Mesenchymal stem cell (in vitro differentiated cells and primary cell): ENCODE measurements at places on chromosomes 3 and 15.

DNA sequence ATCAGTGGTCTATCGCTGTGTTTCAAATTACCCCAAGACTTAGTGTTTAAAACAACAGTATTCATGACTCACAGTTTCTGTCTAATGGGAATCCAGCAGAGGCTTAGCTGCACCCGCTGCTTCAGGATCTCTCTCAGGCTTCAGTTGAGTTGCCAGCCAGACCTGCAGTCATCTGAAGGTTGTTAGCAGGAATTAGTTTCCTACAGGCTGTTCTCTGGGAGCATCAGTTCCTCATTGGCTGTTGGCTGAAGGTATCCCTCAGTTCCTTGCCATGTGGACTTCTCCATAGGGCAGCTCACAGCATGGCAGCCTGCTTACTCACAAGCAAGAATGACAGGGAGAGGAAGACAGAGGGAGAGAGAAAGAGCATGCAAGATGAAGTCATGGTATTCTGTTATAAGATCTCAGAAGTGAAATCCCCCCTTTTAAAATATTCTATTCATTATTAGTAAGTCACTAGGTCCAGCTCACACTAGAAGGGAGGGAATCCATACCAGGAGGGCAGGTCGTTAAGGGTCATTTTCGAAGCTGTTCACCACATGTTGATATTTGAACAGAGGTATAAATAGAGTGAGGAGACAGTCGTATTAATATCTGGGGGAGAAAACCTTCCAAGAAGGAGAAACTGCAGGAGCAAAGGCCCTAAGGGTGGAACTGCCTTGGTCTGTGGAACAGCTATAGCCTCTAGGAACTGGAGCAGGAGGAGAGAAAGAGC is 473.9 kb upstream of the PPP2R3A start:
- no peaks in the 10 kb centered on the region for H3K36me3 ChIP-seq
- no peak for DNase-seq
- no peak overlapping the region for H3K4me3 ChIP-seq
- H3K27ac ChIP-seq: no peak overlapping the region
- H3K4me1 ChIP-seq: no peaks in the 10 kb centered on the region
- no peaks in the 10 kb centered on the region for H3K27me3 ChIP-seq

GRCh38 chr15:101482526-101483371 is 6.8 kb downstream of the PCSK6 start:
- H3K36me3 ChIP-seq: no peaks in the 10 kb centered on the region
- H3K4me3 ChIP-seq: no peak overlapping the region
- no peak overlapping the region for H3K27ac ChIP-seq

DNA sequence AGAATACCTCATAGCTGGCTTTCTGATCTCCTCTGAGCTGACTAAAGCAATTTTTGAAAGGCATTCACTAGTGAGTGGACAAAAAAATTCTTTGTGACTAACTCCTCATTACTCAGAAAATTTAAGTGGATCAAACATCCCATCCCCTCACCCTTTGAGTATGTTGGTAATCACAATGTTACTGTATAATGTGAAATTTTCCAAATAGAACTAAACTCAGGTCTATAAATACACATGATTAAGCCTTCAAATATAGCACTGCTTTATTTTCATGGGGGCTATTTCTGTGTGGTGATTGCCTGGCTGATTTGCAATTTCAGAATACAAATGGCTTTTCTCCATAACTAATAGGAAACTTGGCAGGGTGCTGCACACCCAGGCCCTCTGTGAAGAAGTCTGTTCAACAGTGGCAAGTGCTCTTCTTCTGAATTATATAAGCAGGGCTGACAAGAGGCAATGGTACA is 45.9 kb upstream of the ACTC1 start:
- no peak overlapping the region for H3K4me3 ChIP-seq
- H3K36me3 ChIP-seq: no peaks in the 10 kb centered on the region
- H3K27me3 ChIP-seq: no peaks in the 10 kb centered on the region
- H3K4me1 ChIP-seq: no peaks in the 10 kb centered on the region
- H3K27ac ChIP-seq: no peak overlapping the region

DNA sequence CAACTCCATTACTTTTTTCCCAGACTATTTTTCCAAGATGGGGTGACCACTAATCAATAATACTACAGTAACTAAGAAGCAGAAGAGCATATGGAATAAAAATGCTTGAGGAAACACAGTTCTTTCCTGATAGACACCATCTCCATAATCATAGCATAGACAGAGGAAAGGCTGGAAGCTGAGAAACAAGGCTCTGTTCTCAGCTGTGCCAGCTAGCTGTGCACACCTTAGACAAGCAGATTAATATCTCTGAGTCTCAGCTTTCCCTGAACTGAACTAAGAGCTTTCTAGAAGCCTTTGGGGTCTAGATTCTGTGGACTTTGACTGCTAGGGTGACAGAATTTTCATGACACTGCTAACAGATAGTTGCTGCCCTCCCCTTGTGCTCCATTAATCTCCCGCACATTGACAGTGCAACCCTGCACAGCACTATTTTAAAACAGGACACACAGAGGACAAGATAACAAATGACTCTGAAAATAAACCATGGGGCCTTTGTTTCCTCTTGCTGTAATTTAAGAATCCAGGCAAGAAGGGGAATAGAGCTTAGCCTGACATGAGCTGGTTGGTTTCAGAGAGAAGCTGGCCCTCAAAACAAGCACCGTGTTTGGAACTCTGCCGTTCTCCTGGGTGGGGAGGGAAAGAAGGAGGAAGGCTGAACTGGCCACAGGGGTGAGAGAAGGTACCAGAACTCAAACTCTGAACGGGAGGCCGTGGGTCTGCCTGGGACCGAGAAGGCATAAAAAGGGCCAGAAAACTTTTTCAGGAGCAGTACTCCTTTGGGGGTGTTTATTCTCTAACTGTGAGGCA is 67.4 kb downstream of the ATP13A5 start:
- no peaks in the 10 kb centered on the region for H3K4me1 ChIP-seq
- DNase-seq: no peak

GRCh38 chr3:5304789-5305683 is 117.5 kb downstream of the EDEM1 start:
- H3K4me3 ChIP-seq: no peak overlapping the region
- H3K27me3 ChIP-seq: no peaks in the 10 kb centered on the region
- no peaks in the 10 kb centered on the region for H3K36me3 ChIP-seq
- no peak overlapping the region for H3K27ac ChIP-seq

DNA sequence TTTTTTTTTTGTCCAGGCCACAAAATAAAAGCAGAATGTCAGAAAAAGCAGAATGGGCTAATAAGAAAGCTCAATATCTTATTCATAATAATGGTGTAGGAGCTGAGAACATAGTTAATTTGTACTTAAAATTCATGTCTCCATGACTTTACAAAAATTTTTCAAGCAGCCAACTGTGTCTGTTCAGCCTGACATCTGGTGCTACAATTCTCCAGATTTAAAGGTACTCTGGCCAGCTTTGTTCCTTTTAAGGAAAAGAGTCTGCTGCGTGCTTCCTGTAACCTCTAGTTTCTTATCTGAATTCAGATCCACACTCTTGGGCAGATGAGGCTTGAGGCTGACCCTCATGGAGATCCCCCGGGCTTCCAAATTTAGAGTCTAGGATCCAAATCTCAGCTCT is 8.7 kb upstream of the RFX7 start:
- no peak for DNase-seq
- H3K27ac ChIP-seq: no peak overlapping the region
- H3K4me1 ChIP-seq: no peaks in the 10 kb centered on the region
- no peaks in the 10 kb centered on the region for H3K36me3 ChIP-seq
- H3K27me3 ChIP-seq: no peaks in the 10 kb centered on the region
- no peak overlapping the region for H3K4me3 ChIP-seq

- DNase-seq: no peak
- H3K4me1 ChIP-seq: no peaks in the 10 kb centered on the region
- no peaks in the 10 kb centered on the region for H3K36me3 ChIP-seq
- H3K27me3 ChIP-seq: no peaks in the 10 kb centered on the region
- H3K27ac ChIP-seq: no peak overlapping the region
- H3K4me3 ChIP-seq: no peak overlapping the region
Measured at GRCh38 chr3:70800951-70801350, 488.5 kb upstream of the MDFIC2 start.

DNA sequence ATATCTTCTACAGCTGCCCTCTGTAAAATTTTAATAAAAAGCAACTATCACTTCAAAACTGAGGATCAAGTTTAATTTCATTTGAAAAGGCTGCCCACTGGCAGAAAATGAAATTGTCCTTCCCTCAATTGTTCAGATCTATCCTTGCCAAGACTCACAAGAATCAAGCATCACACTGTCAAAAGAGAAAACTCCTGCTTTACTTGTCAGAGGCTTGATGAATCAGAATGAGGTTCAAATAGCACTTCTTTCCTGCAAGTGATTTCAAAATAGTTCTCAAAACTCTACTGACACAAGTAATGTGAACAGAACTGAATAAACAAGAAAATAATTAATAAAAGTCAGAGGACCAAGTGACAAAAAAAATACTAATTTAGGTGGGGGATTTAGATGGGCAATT is 70.6 kb downstream of the GOLIM4 start:
- DNase-seq: peak; percentile 45
- no peaks in the 10 kb centered on the region for H3K27me3 ChIP-seq
- no peak overlapping the region for H3K27ac ChIP-seq
- H3K4me1 ChIP-seq: no peaks in the 10 kb centered on the region

- no peak for DNase-seq
- no peaks in the 10 kb centered on the region for H3K4me1 ChIP-seq
- no peaks in the 10 kb centered on the region for H3K36me3 ChIP-seq
- H3K27ac ChIP-seq: no peak overlapping the region
- no peaks in the 10 kb centered on the region for H3K27me3 ChIP-seq
Measured at GRCh38 chr3:51510996-51511395, 11.2 kb upstream of the DCAF1 start.

GRCh38 chr3:128503164-128503651 is 10.2 kb upstream of the GATA2 start:
- no peaks in the 10 kb centered on the region for H3K4me1 ChIP-seq
- no peak overlapping the region for H3K4me3 ChIP-seq
- DNase-seq: no peak
- H3K36me3 ChIP-seq: no peaks in the 10 kb centered on the region
- H3K27me3 ChIP-seq: peaks cover 96% of the 10 kb centered on the region

DNA sequence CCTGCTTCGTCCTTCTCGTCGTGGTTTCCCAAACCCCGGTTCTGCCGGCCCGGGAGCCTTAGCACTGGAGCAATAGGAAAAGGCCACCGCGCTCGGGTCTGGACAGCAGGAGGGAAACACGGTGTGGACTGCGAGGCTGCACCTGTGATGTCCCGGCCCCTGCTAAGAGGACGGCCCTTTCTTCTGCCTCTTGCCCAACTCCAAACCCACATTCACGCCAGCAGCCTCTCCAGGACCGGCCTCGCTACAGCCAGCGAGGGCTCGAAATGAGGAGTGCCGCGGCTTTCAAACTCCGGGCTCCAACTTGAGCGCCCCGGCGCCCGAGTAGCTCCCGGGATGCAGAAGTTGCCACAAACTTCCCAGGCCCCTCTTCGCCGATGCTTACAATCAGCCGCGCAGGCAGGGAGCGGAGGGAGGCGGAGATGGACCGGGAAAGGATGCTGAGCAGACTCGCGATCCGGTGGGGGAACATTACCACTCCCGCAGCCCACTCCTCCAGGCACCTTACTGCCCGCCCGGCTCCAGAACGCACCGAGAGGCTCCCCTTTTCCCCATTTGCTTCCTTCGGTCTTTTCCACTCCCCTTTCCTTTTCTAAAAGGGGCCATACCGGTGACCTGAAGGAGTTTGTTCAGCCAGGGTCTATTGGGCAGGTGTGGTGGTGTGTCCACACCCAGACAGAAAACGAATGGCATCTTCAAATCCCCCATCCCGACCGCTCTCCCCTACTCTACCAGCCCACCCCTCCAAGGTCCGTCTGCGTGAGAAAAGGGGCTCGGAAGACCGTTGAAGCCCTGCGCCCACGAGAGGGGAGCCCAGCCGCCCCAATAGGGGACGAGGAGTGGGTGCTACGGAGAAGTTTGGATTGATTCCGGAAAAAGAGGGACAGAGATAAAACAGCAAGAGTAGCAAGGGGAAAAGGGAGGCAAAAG is 18.8 kb upstream of the SATB1 start:
- peaks cover 17% of the 10 kb centered on the region for H3K4me1 ChIP-seq
- no peaks in the 10 kb centered on the region for H3K36me3 ChIP-seq
- H3K27me3 ChIP-seq: peaks cover 34% of the 10 kb centered on the region
- no peak for DNase-seq

DNA sequence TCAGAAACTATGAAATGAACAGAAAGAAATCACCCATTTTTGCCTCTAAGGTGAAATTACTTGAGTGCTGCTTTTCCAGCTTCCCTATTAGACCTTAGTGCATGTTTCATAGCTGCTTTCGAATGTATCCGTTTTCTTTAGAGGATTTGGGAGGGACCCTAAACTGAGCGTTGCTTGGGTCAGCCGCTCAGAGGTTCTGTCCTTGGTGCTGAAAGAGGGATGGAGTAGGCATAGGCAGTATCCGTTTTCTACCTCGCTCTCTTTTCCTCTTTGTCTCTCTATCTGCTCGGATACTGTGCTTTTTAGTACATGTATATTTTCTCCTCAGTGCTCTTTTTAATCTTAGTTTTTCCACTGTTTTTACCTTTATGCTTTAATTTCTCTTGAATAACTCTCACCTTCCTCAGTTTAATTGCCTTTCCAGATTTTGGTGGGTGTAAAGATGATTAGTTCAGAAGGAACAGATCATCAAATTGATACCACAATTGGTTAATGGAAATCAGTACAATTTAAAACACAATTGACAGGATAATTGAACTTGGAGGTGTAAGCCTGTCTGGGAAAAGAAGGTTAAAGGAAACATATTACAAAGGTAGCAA is at the start of gene DRD3:
TSS of gene DRD3 (minus strand) at position 283 of the 599 bp plus-strand sequence. CDS start 7,060 bp downstream, outside the sequence.
- no peaks in the 10 kb centered on the region for H3K36me3 ChIP-seq
- peak; percentile 51 for DNase-seq
- no peak within 1 kb of the TSS for H3K27ac ChIP-seq
- no peak within 1 kb of the TSS for H3K4me3 ChIP-seq
- H3K27me3 ChIP-seq: peaks cover 22% of the 10 kb centered on the region

GRCh38 chr15:94127006-94127405 is 104.4 kb upstream of the MCTP2 start:
- no peak overlapping the region for H3K27ac ChIP-seq
- no peak for DNase-seq
- no peak overlapping the region for H3K4me3 ChIP-seq
- no peaks in the 10 kb centered on the region for H3K4me1 ChIP-seq

DNA sequence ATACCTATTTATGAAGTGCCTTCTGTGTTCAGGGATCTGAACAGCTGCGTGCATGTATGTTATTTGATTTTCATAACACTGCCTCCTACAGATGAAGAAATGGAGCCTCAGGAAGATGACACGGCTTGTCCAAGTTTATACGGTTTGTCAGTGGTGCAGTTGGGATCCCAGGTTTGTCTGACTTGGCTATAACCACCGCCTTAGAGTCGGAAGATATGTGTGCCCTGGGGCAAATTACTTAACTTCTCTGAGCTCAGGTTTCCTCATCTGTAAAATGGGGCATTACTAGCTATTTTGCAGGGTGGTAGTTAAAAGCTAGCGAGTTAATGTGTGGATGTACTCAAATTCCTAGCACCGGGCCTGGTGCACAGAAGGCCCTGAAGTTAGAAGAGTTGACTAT is 54.1 kb upstream of the ANP32A start:
- peaks cover 24% of the 10 kb centered on the region for H3K27me3 ChIP-seq
- H3K27ac ChIP-seq: no peak overlapping the region
- H3K4me1 ChIP-seq: peaks cover 5% of the 10 kb centered on the region
- no peaks in the 10 kb centered on the region for H3K36me3 ChIP-seq
